Astrocyte (in vitro differentiated cells and primary cell): ENCODE measurements at places on chromosomes 7 and 10. TPM values are rescaled to one million over a fixed set of nuclear protein-coding genes. Genes with fewer than 3 reads are reported as not detected.
A peak's percentile ranks its signal among the peaks of the same experiment; 100 is the strongest.

- no peak for DNase-seq
These were observed 322.8 kb downstream of the POM121L12 start for GRCh38 chr7:53358269-53358668.

DNA sequence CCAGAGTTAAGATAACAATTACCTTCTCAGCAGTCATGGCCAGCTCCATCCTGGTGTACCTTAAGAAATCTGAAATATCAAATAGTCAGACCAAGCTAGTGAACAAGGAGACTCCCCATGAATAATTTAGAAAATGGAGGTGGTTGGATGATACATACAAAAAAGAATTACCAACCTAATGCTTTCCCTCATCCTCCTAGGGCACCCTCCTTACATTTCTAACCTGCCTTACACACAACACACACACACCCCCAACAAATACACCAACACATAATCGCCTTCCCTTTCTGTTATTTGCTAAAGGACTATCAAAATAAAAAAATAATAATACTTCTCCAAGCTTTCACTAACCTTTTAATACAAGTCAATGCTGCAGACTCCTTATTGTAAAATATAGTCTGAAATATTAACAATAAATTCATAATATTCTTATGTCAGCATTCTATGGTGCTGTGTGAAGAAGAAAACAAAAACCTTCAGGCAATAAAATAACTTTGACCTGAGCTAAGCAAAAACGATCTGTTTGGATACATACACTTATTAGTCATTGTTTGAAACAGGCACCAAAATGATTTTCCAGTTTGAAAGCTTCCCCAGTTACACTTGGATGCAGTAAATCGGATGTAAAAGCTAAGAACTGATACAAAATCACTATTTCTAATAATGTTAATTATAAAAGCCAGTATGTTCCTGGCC lies 3.4 kb downstream of the TWIST1 start:
- DNase-seq: peak; percentile 56

GRCh38 chr7:14073988-14074387 lies 84.5 kb upstream of the ETV1 start:
- peak; percentile 16 for DNase-seq

DNA sequence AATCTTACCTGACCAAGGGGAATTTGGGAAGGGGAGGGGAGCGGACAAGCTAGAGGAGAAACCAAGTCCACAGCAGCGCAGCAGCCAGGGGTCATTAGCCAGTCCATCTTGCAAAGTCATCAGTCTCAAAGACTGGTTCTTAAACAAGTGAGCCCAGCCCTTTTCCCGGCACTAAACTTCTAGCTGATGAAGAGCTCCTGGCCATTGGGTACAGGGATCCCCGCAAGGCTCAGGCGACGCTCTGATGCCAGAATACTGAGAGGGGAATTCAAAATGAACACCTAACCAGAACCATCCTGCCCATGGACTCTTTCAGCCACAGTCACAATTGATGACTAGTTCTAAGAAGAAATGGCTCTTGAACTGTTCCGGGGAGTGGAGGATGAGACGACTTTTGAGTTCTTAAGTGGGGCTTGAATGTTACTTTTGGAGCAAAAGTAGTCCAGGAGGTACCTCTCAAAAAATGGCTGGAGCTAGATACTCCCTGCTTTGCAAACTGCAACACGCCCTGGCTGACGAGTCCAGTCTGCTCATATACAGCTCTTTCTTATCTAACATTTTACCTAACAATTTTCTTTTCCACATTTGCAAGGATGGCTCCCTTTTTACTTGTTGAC lies 2.5 kb upstream of the TWIST1 start:
- no peak for DNase-seq

- DNase-seq: no peak
These were observed 119.8 kb upstream of the NPVF start for GRCh38 chr7:25348104-25348503.

The NUTM2A gene
- total RNA-seq: 0.79 and 1.2 TPM in 2 replicates

DNA sequence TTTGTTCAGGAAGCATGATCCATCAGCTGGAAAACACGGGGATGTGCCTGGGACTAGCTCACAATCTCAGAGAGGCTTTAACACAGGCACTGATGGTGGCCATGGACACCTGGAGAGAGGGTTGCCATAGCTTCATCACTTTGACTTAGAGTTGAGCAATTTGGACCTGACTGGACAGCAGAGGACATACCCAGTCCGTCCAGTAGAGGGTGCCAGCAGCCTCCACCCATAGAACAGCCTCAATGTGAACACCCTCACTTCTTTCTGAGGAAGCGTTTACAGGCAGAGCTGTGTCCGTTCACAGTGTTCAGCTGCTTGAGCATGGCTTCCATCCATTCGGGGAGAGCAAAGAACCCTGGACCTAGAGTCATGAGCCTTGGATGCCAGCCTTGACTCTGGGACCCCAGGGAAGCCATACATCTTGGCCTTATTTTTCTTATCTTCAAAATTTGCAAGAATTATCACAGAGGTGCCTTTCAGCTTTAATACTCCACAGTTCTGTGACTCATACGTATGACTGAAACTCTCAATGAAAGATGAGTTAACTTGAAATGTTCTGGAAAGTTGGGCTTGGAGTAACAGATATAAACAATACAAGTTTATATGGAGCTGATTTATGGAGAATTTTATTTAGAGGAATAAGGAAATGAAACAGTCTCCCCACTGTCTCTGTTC lies 302.9 kb upstream of the PODXL start:
- DNase-seq: peak; percentile 65

The COL17A1 gene
- 2.6 and 10.1 TPM in 2 replicates for total RNA-seq

DNA sequence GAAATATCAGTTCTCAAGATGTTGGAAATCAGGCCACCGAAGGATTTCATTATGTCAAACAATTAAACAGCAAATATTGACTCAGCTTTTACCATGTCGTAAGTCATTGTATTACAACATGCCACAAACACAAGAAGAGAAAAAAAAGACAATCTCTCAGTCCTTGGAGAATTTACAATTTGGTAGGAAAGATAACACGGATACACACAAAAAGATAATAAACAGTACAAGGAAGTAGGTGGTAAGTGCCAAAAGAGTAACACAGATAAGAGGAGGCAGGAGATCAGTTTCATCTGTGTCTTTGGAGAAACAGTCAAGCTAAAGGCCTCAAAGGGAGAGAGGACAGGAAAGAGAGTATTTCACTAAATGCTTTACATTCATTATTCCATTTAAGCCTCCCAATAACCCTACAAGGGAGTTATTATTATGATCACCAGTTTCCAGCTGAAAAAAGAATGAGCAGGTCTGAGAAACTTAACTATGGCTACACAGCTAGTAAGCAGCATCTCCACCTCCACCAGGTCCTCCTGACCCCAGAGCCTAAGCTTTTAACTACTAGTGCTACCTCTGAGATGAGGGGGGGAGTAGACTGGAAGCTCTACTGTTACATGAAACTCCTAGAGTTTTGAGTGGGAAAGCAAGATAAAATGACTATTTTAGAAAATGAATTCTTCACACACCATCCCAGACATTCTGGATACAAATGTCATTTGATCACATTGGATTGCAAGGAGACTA lies 13.9 kb upstream of the DNAJC1 start:
- DNase-seq: no peak

GRCh38 chr7:47258798-47259197 lies 323.1 kb downstream of the TNS3 start:
- DNase-seq: no peak

GRCh38 chr10:78028438-78029268 lies 662 bp downstream of the POLR3A start:
- DNase-seq: peak; percentile 56

- DNase-seq: peak; percentile 31
These were observed 45.3 kb upstream of the PIK3AP1 start for GRCh38 chr10:96765406-96766240.

The CYP2W1 gene
- not detected in 2 replicates for total RNA-seq

GRCh38 chr7:142865766-142866165 lies 10.9 kb downstream of the EPHB6 start:
- no peak for DNase-seq

- DNase-seq: no peak
These were observed 3.3 kb downstream of the PRRT4 start for GRCh38 chr7:128358233-128358632.

The ELFN1 gene
- total RNA-seq: 18.0 and 19.7 TPM in 2 replicates

DNA sequence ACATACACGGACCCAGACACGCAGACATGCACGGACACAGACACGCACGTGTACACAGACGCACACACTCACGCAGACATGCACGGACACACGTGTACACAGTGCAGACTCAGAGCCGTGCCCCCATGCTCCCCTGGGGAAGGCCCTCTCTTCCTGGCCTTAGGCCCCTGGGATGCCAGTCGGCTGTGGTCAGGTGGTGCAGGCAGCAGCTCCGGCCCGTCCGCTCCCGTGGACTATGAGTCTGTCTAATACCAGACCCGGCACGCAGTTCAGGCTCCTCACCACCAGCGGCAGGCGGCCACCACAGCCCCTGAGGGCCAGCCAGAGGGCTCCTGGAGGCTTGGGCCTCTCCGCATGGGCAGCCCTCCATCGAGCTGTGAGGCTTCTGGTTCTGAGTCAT lies 52.0 kb upstream of the NKX6-2 start:
- DNase-seq: no peak

DNA sequence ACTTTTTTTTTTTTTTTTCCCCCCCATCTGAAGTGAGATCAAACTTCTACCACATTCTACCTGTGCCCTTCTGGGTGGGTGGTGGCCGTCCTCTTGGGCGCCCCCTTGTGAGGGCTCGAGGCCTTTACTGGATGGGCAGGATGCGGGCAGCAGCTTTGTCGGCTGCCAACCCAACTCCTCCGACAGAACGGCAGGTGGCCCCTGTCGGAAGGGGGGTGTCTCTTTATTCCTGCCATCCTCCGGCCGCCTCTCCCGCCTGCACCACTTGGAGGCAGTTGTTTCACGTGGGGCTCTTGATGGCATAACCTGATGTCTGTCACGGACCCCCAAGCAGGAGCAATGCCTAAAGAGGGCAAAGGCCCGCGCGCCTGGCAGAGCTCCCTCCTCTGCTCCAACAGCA lies 31.0 kb downstream of the AMZ1 start:
- no peak for DNase-seq

DNA sequence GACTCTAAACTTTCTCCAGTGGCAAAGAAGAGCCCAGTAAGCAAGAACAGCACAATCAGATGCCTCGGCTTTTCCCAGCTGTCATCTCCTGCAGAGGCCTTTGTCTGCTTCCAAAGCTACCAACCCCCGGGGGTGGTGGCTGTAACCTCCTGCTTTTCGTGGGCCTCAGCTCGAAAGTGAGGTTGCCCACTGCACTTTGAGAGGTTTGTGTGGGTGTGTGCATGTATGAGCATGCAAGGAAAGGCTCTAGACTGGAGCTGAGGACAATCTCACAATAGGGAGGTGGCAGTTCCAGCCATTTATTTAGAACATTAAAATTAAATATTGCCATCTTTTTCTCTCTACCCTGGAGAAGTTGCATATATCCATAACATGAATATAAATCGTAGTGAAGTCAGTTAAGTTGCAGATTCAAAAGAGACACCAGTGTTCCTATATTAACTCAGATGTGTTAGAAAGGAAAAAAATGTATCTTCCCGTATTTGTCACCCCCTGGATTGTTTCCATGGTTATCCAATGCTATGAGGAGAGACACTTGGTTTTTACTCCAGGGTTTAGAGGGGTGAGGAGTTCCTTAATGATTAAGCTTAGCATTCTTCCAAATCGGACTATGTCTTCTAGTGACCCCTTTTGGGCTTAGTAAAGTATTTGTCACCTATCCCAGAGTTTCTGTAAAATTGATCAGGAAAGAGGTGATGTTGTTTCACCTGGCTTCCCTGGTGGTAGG lies 781.1 kb downstream of the INHBA start:
- no peak for DNase-seq

- DNase-seq: peak; percentile 60
These were observed 208.2 kb upstream of the INHBA start for GRCh38 chr7:41910940-41911600.

DNA sequence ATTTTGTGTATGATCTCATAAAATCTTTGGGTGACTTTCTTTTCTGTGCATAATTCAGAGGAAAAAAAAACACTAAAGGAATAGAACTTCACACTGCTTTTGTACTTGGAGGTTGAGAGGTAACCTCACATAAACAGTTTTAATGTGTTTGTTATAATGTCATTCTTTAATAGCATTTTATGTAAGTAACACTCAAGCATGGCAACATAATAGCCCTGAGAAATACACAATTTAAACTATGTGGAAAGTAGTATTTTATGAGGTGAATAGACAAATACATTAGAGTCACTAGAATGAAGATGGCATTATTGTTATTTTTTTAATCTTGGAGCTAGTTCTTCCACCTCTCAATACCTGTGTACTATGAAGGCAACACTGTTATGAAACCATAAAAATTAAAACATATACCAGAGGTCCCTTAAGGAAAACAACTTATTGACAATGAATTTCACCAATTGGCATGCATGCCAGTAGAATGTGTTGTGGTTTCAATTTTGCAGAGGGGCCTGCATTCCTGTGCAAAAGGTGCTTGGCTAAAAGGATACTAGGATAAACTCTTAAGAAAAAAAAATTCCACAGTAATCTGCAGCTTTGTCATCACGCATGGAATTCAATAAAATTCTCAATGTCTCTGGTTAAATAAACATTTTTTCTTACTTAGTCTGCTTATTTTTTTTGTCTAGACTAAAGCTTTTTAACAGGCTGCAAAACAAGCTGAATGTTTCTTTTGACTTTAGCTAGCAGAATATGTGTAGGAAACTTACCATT lies 102.5 kb downstream of the CD36 start:
- peak; percentile 85 for DNase-seq

The DTX2 gene
- 19.7 and 22.0 TPM in 2 replicates for total RNA-seq

GRCh38 chr10:11345224-11346054 lies 266.0 kb downstream of the USP6NL start:
- DNase-seq: no peak

The HTR5A gene
- not detected in 2 replicates for total RNA-seq
